ENCODE measurements at places on chromosomes 11 and 22.

GRCh38 chr11:65130631-65131416 lies 3.5 kb downstream of the SYVN1 start:
- DNase-seq, result no peak

DNA sequence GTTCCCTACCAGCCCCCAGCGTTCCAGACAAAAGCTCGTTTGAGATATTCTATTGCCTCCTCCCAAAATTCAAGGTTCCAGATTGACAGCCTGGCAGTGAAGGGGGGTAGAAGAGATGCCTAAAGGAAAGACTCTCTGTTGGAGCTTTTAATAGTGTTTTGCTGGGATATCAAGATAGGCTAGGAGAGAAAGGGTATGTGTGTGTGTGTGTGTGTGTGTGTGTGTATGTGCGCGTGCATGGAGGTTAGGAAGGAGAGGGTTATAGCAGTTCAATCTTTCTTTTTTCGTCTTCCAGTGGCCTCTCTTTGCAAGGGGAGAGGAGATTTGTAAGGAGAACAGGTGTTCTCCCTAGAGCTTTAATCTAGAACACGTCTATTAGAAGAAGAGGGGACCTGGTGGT lies 22.0 kb downstream of the EHF start:
- DNase-seq, result no peak

DNA sequence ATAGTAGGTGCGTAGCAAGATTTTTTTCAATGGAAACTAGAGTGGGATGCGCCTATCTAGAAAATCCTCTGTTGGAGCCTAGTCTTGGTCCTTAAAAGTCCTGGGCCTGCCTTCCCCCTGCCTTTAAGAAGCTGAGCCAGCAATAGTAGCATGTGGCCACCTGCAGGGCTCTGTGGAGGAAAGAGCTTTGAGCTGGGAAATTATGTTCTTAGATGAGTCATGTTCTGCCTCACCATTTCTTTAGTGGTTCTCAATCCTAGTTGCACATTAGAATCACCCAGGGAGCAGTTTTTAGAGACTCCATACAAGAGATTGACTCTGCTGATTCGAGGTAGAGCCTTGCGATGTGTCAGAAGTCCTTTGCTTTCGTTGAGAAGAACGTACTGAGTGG lies 133.5 kb downstream of the COMMD9 start:
- DNase-seq, result no peak

DNA sequence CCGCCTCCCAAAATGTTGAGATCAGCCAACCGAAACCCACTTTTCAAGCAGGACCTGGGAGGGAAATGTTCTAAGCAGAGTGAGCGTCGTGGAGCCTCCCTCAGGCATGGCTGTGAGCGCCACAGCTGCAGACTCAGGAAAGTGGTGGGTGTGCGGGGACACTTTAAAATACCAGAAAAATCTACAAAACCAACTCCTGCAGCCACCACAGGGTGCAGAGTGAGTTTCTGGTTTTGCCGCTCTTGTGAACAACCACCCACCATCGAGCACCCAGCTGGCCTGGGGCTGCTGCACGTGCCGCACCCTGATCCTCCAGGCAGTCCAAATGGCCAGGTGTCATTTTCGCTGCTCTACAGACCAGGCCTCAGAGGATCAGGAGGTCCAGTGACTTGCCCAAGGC lies 46.9 kb downstream of the CELSR1 start:
- DNase-seq, result no peak

DNA sequence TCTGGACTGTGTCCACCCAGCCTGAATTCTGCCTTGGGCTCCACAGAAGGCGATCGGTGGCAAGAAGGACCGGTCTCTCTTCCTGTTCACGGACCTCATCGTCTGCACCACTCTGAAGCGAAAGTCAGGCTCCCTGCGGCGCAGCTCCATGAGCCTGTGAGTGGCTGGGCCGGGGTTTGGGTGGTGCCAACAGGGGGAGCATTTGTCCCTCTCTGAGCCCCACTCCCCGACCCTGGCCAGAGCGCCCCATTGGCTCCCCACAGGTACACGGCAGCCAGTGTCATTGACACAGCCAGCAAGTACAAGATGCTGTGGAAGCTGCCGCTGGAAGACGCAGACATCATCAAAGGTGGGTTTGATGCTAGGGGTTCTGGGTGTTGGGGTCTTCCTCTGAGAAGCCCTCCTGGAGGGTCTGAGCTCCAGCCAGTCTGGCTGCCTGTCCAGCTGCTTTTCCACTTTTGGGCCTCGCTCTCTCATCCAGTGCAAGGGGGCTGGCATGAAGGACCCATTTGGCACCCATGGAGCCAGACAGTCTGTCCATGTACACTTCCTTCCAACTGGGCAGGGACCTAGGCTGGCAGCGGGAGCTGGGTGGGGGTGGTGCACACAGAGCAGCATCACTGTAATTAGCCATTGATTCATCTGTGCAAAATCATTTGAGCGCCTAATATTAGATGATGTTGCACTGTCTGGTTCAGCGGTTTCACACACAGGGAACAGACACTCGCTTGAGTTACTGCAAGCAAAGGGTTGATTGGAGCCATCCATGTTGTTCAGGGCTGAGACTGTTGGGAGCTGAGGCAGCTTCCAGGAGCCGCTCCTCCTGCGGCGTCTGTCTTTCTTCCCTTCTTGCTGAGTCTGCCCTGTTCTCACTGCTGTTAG lies 19.0 kb upstream of the RELT start:
- no peak for DNase-seq

DNA sequence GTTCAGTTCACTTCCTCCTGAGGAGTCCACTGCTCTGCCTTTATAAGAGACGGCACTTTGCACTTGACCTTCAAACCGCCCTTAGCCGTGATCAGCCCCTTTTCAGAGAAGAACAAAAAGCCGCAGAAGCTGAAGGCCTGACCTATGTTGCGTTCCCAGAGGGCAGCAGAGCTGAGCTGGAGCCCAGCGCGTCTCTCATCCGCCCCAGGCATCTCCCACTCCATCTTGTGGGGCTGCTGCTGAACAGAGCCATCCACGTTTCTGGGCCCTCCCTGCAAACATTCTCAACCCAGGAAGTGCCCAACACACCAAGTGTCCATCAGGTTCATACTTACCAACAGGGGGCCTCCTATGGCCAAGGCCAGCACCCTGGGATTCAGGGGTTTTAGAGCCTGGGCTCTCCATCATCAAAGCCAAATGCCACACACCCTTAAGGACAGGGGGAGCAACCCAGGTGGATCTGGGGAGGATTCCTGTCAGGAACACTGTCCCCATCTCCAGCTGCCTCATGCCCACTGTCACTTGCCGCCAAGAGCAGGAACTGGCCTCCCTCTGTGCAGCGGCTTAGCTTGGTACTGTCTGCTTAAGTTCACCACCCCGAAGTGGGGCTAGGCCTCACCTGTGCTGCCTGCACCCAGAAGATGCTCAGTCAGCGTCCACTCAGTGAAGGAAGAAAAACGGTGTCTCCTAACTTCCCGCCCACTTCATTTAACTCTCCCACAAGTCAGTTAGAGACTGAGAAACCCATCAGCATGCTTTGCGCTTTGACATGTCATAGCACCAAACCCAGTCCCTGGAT lies 16.0 kb upstream of the EFCAB6 start:
- DNase-seq, result no peak

- DNase-seq, result no peak
These were observed 12.7 kb upstream of the EMID1 start for GRCh38 chr22:29193021-29193420.

DNA sequence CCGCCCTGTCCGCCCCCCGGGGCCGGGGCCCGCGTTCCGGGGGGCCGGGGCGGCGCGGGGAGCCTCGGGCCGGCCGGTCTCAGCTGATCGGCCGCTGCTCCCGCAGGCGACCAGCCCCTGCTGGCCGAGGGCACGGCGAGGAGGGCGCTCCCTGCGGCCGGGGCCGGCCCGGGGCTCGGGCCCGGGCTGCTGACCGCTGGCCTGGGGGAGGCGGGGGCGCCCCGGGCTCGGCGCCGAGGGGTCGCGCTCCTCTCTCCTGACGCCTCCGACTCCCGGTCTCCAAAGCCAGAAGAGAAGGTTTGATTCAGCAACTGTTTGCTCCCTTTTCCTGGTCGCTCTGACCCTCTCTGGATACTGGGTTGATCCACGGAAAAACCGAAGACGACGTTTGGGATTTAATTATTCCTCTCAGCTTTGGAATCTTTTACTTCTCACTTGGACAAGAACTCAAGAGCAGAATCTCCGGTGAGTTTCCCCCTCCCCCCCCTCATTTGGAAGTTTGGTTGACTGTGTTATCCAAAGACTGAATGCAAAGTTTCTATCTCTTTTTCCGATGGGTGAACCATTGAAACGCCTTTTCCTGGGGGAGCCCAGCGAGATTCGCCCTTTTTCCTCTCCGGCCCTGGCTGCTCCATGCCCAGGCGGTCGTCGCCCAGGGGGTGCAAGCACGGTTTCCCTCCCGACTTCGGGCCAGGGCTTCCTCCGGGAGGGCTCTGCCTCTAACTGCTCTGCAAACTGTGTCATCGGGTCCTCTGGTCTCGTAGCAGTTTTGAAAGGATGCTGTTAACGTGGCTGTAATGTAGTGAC lies 725 bp downstream of the KDM2A start:
- DNase-seq, result no peak

DNA sequence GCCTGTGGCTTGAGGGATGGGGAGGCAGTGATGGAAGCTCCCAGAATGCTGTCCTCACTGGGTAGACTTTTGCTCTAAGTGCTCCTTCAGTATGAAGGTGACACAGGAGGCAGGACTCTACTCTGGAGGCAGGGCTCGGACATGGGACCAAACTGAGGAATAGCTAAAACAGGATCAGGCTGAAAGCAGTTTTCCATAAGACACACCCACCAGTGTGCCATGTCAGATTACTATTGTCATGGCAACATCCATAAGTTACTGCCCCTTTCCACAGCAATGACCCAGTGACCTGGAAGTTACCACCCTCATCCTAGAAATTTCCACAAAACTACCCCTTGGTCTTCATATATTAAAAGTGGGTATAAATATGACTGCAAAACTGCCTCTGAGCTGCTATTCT lies 43.6 kb upstream of the GALNT18 start:
- no peak for DNase-seq

DNA sequence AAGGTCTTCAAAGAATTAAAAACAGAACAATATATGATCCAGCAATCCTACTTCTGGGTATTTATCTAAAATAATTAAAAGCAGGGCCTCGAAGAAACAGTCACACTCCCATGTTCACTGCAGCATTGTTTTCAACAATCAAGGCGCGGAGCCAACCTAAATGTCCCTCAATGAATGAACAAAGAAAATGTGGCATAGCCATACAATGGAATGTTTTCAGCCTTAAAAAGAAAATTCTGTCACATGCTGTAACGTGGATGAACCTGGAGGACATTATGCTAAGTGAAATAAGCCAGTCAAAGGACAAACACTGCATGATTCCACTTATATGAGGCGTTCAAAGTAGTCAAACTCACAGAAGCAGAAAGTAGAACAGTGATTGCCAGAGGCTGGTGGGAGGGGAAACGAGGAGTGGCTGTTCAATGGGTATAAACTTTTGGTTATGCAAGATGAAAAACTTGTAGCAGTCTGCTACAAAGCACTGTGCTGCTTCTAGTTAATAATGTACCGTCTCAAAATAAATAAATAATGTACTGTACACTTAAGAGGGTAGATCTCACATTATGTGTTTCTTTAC lies 41.2 kb downstream of the SNX19 start:
- DNase-seq, result no peak

- DNase-seq, result no peak
These were observed at the start of gene MPPED1 for GRCh38 chr22:43411869-43412807. TSS of gene MPPED1 (plus strand) at chr22:43412014. CDS start at chr22:43424986, 12,972 bp downstream.

- DNase-seq, result no peak
These were observed 17.7 kb downstream of the IGF2 start for GRCh38 chr11:2121227-2122130.

GRCh38 chr11:77821349-77821851 lies 456 bp downstream of the AAMDC start:
- DNase-seq, result no peak
